Posterior vena cava (tissue), 2 donors: ENCODE measurements at places on chromosomes 1 and 21. TPM values are rescaled to one million over a fixed set of nuclear protein-coding genes. Genes with fewer than 3 reads are reported as not detected.

- DNase-seq: no peak
Measured at GRCh38 chr1:87940421-87940820, 611.7 kb downstream of the LMO4 start.

SNAPIN gene
- 30.3 TPM for total RNA-seq

- DNase-seq: peak; percentile 87
Measured at GRCh38 chr1:16617114-16617631, 3.8 kb upstream of the NBPF1 start.

DNA sequence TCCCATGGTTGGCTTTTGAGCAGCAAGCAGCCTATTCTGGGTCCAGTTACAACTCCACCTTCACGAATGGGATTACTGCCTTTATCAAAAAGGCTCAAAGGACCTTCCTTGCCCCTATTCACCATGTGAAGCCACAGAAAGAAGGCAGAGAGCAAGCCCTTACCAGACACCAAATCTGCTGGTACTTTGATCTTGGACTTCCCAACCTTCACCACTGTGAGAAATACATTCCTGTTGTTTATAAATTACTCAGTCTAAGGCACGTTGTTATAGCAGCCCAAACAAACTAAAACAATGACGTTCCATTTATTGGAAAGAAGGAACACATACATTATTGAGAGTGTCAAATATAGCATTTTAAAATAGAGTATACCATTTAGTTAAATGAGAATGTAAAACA lies 1557.9 kb downstream of the PLA2G4A start:
- no peak for DNase-seq

DNA sequence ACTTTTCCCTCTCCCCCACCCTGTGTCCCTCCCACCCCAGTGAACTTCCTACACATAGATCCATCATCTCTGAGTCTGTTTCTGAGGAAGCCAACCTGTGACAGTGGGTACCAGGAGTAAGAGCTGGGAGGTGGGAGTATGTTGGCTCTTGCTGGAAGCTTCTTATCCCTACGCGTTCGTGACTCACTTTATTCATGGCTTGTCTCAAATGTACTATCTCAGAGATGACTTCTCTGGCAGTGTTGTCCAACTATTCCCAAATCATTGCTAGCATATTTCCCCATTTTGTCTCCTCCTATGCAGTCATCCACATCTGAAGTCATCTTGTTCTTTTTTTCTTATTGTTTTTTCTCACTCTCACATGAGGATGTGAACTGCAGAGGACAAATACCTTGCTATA lies 88.0 kb downstream of the HIVEP3 start:
- no peak for DNase-seq

DNA sequence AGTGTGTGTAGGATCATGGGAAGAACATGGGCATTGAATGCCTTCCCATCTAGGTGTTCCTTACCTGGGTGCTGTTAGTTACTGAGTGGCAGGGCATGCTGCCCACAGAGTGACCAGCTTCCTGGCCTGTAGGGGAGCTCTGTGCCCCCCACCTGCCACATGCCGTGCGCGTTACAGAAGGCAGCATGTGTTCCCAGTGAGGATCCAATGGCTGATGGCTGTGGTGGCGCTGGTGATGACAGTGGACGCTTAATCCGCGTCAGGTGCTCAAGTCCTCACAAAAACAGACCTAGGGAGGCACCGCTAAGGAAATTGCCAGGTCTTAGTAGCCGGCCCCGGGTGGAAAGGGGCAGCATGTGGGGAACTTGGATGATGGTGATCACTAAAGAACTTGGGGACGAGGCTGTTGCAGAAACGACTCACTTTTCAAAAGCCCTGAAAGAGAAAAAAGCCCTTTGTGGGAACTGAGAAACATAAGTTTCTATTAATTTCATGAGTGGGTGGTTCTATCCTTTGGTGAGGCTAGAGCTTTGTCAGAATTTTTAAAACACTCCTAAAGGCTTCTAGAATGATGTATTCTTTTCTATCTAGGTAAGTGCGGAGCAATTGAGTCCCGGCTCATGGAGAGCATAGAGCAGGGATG lies 93.2 kb downstream of the PRDM2 start:
- DNase-seq: no peak

TRIM58 gene
- total RNA-seq: 4.1 TPM

KCNE2 gene
- not detected for total RNA-seq

RHD gene
- total RNA-seq: not detected

TTC39A gene
- total RNA-seq: 0.81 TPM
